ENCODE measurements at places on chromosomes 12 and 14.
A peak's percentile ranks its signal among the peaks of the same experiment; 100 is the strongest.

DNA sequence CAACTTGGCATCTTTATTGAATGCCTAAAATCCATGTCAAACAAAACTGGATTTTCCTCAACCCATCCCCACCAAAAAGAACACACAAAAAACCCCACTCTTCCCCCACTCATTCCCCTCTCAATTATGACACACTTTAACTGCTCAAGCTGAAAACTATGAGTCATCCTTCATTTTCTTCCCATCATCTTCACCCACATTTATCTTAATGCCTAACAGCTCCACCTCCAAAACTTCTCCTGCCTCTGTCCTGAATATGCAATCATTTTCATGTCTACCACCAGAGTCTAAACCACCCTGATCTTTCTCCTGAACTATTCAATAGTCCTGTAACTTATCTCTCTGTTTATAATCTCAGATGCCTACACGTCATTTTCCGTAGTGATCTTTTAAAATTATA, 239.7 kb downstream of the BCAT1 start:
- DNase-seq, result no peak

- no peak for DNase-seq
Measured at GRCh38 chr14:92560106-92560865, 46.7 kb downstream of the RIN3 start.

DNA sequence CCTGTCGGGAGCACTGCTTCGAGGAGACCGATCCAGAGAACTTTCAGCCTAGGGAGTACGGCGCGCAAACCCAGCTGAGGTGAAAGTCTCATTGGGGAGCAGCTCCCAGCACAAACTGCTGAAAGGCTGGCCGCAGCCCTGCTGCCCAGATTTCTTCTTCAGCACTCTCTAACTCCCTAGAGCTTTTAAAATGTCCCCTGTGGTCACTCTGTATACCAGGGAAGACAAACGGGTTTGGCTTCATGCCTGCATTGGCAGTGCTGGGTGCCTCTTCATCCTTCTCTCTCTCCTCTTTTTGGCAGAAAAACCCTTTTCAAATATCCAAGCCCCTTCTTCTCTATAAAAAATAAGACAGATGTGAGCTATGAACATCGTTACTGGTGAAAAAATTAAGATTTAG, 34.9 kb downstream of the BBS10 start:
- no peak for DNase-seq

GRCh38 chr14:23139874-23140273, 20.8 kb upstream of the CEBPE start:
- DNase-seq, result no peak

- no peak for DNase-seq
Measured at GRCh38 chr12:97235102-97235501, 227.5 kb upstream of the RMST start.

GRCh38 chr14:62658631-62659030, 386.6 kb downstream of the KCNH5 start:
- DNase-seq, result no peak

DNA sequence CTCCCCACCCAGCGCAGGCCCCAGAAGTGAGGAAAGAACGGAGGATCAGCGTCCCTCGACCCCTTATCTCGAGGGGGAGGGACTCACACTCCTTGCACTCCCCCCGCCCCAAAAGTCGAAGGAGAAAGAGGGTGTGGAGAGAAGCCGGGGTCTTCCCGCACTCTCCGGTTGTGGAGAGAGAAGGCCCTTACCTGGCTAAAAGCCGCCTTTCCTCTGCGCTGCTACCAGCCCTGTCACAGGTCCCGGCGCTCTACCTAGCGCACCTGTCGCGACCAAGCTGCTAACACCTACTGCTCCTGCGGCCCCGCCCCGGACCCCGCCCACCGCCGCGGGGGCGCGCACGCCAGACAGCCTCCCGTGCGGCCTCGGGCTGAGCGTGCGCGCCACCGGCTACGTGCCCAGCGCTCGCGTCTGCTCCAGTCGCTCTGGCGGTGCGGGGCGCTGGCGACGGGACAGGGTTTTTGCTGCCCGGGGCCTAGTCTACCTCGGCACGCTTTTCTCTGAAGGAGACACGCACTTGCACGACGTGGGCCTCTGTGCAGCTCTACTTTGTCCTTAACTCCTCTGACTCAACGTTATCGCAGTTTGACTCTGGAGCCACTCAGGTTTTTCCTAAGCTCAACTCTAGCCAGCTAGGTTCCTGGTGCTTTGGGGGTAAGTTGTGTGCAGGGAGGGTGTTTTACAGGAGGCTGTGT, at the start of gene LIMA1:
TSS of gene LIMA1 (minus strand) at position 292 of the 695 bp plus-strand sequence. CDS start 34,769 bp downstream, outside the sequence.
- DNase-seq, result peak; percentile 91
